Activated CD4-positive, alpha-beta T cell treated with anti-CD3 and anti-CD28 coated beads, Interleukin-2, Interleukin-6, amounts not matched to agents 100 ng/mL and 50 ng/mL, durations not matched to agents 16 hours and 8 hours (primary cell): ENCODE measurements at places on chromosomes 1 and 21.

- no peak for DNase-seq
Measured at GRCh38 chr1:205965036-205965884, 22.0 kb upstream of the SLC26A9 start.

GRCh38 chr1:165890684-165891083 is 63.3 kb downstream of the UCK2 start:
- no peak for DNase-seq

- no peak for DNase-seq
Measured at GRCh38 chr1:172777767-172778166, 118.9 kb downstream of the FASLG start.

GRCh38 chr1:172826096-172826741 is 167.3 kb downstream of the FASLG start:
- no peak for DNase-seq

GRCh38 chr1:154176337-154176736 is 15.6 kb downstream of the TPM3 start:
- no peak for DNase-seq

- DNase-seq, result no peak
Measured at GRCh38 chr1:229238231-229238630, 32.7 kb upstream of the RAB4A start.

- no peak for DNase-seq
Measured at GRCh38 chr1:74654708-74655107, 18.9 kb downstream of the ERICH3 start.

- DNase-seq, result no peak
Measured at GRCh38 chr1:181918880-181919525, 142.5 kb downstream of the ZNF648 start.

GRCh38 chr1:40924767-40925166 is 54.7 kb upstream of the CTPS1 start:
- no peak for DNase-seq

DNA sequence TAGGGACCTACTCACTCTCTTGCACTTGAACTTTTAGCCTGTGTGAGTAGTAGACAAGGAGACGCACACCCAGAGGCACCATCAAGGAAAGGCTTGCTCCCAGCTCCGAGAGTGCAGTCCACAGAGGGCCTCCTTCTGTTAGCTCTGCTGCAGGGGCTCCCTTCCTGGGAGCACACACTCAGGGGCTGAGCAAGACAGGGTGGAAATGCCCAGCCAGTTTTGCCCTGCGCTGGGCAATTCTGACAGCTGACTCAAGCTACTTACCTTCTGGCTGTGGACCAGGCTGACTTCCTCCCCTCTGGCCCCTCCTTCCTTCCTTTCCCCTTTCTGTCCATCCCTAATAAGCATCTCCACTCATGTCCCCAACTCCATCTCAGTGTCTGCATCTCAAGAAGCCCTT is 449.1 kb downstream of the PTPRU start:
- no peak for DNase-seq

DNA sequence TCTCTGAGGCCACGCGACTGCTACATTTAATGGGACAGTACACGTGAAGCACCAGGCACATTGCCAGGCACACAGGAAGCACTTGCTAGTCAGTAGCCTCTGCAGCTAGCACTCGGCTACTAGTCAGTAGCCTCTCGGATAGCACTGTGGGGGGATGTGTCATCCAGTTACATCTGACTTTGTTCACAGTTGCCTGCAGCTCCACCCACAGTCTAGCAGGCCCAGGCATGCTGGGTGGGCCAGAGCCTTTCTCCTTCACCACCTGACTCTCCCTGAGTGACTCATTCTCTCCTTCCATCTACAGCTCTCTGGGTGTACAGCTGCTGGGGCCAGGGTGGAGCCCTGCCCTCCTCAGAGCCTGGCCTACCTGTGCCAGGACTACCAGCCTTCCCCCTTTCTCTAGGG is 51.5 kb downstream of the PTPRF start:
- peak; percentile 50 for DNase-seq

GRCh38 chr1:31373897-31374486 is 1.1 kb upstream of the FABP3 start:
- DNase-seq, result no peak

GRCh38 chr1:201149400-201149799 is 4.9 kb downstream of the TMEM9 start:
- DNase-seq, result peak; percentile 39

DNA sequence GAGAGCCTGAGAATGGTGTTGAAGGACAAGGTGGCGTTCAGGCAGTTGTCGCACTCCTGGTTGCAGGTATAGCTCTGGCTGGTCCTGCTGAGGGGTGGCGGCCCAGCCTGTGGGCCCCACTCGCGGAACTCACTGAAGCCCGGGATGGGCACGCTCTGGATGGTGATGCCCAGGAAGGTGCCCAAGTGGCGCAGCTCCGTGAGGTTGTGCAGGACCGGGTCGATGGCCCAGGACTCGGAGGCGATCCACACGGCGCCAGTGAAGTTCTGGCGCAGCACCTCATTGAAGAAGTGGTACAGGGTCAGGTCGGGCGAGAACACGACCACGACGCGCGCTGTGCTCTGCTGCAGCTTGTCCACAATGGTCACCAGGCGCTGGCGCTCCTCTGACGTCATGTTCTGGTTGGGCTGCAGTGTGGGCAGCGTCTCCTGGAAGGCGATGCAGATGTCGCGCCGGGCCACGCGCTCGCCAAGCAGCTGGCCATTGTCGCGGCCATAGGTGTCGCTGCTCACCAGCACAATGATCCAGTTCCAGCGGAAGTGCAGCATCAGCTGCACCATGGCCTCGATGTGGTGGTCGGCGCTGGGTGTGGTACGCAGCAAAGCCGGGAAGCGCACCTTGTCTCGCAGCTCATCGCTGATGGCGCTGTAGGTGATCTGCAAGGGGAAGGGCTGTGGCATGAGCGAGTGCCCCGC is 5.0 kb downstream of the TAS1R2 start:
- DNase-seq, result no peak

GRCh38 chr1:201904579-201904978 is 15.9 kb downstream of the SHISA4 start:
- DNase-seq, result no peak

DNA sequence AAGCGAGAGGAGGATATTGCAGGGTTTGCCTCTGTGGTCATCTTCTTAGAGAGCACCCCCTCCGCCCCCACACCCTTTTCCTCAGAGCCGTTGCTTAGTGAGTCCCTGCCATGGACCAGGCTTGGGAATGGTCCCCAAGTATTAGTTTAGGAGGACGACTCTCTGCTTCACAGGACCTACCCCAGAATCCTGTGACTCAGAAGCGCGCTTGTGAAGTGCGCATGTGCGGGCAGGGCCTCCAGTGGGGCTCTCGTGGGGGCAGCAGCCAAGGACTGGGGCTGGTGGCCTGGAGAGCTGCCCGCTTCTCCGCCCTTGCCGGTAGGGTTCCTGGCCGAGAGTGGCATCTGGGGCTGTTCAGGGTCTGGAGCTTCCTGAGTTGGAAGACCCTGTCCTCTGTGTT is 37.3 kb upstream of the HMGN1 start:
- DNase-seq, result no peak

GRCh38 chr1:170284512-170284911 is 138.8 kb downstream of the NTMT2 start:
- no peak for DNase-seq

DNA sequence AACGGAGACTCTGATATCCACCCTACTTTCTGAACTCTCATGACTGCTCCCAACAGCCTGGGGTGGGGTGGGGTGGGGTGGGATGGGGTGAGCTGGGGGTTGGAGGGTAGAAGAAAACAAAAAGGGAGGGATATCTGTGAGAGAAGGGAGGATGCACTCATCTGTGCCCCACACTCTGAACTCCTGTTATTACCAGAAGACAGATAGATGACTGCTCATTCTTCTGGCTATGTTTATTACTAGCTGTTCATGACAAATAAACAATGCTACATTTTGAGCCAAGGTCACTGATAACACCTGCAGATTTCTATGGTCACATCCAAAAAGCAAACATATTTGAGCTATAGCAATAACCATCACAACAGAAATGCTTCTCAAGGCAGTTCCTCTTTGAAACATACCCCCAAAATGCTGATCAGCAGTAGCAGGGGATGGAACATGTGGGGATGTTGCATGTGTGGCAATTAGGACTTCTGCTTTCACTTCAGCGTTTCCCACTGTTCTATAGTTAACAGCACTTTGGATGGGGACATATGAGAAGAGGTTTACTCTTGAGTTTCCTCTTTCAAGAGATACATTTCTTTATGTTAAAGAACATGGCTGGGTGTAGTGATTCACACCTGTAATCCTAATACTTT is 43.3 kb downstream of the GPR3 start:
- no peak for DNase-seq

DNA sequence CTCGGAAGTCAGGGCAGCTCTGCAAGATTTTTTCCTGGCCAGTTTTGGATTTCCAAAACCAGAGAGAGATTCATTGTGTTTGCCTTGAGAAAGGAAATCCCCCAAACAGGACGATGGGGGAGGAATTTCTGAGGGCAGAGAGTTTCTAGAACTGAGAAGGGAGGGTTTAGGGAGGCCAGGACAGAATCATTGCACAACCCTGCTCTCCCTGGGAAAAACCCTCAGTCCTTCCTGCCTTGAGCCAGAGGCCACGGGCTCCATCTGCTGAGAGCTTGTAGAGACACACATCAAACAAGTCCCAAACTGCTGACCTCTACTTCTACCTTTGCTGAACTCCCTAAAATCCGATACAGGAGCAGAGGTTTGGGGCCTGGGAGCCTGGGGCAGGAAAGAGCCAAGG is 99.7 kb downstream of the NMNAT2 start:
- no peak for DNase-seq

GRCh38 chr1:182286761-182287160 is 104.8 kb downstream of the GLUL start:
- no peak for DNase-seq

- peak; percentile 67 for DNase-seq
Measured at GRCh38 chr1:43978551-43979260, at the start of gene B4GALT2. Gene B4GALT2, plus strand, starts transcription at chr1:43979210. Its CDS starts 1,951 bp downstream, at chr1:43981161.

- no peak for DNase-seq
Measured at GRCh38 chr1:228270032-228270431, 62.2 kb downstream of the OBSCN start.

- DNase-seq, result no peak
Measured at GRCh38 chr1:47682786-47683350, 245.0 kb downstream of the FOXD2 start.

DNA sequence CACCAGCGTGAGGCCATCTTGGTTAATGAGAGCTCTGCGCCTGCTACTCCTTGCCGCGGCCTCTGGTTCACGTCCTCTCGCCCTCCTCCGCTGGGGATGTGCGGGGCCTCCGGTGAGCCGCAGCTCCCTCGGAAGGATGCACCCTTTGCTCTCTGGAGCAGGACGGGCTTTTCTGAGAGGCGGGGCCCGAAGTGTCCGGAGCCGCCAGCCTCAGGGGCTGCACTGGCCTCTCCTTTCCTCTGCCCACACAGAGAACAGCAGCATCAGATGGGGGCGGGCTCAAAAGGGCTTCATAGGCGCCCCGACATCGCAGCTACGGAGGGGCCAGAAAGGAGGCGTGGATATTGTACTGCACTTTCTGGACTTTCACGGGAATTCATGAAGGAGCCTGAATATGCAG is 284.7 kb downstream of the CAMTA1 start:
- DNase-seq, result no peak

DNA sequence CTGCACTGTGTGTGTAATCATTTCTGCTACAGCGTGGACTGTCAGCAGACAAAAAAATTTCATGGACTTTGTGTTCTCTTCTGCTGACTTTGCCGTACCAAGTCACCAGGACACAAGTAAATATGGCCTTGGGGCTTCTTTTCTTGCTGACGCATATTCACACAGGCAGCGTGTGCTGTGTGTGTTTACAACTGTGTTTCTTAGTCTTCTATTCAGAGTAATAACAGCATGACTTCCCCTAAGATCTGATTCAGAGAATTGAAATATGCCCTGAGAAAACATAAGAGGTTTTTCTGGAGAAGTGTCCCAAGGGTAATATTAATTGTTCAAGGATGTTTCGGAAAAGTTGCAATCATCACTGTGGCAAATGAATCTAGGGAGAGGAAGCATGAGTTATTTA is 47.1 kb upstream of the DYNLT5 start:
- DNase-seq, result no peak

- peak; percentile 24 for DNase-seq
Measured at GRCh38 chr1:34549199-34549598, 205.6 kb upstream of the GJB5 start.

- DNase-seq, result no peak
Measured at GRCh38 chr1:244200596-244200995, 149.5 kb downstream of the ZBTB18 start.

- DNase-seq, result peak; percentile 8
Measured at GRCh38 chr1:47709019-47709871, 271.4 kb downstream of the FOXD2 start.

DNA sequence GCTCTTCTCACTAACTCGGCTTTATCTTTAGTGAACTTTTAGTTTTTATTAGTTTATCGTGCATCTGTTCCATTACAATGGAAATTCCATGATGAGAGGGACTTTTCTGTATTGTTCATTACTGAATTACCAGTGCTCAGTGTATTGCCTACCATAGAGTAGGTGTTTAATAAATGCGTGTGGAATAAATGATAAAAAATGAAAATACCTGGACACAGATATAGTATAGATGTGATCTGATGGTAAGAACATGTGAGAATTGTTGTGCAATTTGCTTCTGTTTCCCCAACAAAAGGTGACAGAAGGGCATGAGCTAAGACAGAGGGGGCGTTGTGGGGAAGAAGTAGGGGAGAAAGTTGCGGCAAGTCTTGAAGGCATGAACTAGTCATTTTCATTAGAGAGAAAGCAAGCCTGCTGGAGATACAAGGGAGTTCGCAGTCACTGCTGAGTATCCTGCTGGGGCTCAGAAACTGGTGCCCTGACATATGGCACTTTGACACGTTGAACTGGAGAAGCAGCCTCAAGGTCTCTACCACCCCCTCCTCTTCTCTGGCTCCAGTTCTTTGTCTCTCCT is 5.6 kb upstream of the COG2 start:
- no peak for DNase-seq

DNA sequence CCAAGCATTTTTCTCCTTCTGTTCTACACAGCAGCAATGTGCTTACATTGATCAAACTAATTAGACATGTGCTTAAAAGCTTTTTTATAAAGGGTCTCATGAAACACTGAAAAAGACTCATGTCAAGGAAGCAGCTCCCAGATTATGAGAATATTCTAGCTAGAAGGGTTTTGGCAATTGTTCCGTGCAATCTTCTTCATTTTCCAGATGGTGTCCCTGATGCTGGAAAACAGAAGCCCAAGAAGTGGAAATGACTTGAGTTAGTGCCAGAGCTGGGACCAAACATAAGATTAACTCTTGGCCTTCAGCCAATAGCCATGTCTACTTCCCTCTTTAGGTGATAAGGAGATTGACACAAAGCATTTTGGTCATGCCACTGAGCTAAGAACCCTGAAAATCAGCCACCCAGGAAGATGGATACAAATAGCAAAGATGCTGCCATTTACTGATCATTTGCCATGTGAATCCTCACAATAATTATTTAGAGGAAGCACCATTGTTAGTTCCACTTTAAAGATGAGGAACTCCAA is 110.8 kb downstream of the MATN1 start:
- DNase-seq, result no peak
